ENCODE measurements at places on chromosomes 11 and 22.

DNA sequence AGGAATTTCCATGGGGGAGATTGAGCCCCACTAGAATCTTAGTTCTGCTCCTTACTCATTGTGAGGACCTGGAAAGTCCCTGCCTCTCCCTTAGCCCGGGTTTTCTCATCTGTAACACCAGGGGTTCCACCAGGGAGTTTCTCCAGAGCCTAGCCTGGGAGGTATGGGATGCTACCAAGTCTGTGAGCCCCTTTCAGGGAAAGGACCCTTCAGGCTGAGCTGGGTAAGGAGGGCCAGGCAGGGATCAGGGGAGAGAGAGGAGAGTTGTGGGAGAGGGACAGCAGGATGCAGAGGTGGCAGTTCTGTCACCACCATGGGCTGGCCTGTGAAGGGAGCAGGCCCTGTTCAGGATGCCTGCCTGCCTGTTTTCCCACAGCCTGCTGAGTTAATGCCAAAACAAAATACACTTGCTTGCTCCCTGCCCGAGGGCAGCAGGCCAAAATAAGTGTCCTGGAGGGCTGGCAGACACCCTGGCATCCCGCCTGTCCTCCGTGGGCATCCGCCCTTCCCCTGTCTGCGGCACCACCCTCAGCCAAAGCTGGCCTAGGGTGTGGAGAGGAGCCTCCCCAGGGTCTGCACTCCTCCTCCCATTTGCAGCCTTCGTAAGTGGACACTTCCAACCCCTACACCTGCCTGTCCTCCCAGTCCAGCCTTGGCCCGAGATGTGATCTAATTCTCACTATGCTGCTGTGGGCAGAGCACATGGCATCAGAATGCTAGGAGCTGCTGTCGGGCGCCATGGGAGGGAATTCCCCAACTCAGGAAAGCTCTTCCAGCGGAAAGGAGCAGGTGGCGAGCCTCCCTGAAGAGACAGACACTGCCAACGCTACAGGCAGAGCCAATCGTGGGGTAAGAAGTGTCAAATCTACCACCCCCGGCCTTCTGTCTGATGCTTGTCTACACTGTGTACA is 5.9 kb upstream of the FCHSD2 start:
- no peak for DNase-seq

- DNase-seq = no peak
Measured at GRCh38 chr11:99781074-99781473, 760.3 kb downstream of the CNTN5 start.

DNA sequence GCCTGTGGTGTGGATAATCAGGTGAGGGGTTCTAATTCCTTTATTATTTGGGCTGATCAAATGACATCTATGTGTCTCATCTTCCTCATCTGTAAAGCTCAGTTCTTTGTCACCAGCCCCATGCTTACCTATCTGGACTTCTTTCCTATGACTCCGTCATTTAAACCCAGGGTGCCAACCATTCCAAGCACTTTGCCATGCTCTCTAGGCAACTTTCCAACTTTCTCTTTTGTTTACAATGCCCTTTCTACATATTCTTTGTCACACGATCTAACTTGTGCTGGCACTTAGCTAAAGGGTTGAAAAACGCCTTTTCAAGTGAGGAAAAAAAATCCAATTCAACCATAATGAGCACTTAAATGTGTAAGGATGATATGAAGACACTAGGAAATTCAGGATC is 27.9 kb downstream of the EXPH5 start:
- no peak for DNase-seq

- DNase-seq = no peak
Measured at GRCh38 chr22:42596336-42596735, 18.3 kb downstream of the POLDIP3 start.

DNA sequence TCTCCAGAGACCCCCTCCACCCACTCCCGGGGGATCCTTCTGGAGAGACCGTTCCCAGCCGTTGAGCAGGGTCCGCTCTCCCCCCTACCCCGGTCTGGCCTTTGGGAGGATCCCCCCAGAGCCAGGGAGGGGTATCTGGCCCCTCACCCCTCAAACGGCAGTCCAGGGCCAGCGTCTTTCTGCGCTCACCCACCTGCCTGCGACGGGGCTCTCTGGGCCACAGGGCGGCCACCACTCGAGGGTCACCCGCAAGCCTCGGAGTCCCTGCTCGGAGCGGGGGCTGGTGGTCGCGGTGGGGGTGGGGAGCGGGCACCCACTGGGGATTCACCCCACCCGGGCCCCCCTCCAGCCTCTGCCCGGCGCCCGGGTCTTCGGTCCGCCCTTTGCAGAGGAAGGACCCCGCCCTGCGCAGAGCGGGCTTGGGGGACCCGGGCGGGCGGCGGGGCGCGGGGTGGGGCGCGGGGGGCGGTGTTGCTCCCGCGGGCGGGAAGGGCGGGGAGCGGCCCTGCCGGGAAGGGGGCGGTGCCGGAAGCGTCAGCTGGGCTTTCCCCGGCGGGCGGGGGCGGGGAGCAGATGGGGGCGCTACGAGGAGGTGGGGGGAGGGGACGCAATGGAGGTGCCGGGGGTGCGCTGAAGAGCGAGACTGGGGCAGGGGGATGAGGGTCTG is 16.6 kb downstream of the CRELD2 start:
- peak; percentile 91 for DNase-seq

- no peak for DNase-seq
Measured at GRCh38 chr11:2713094-2713493, 13.3 kb upstream of the KCNQ1OT1 start.

GRCh38 chr22:44365832-44366231 is 53.1 kb upstream of the SHISAL1 start:
- DNase-seq = no peak

GRCh38 chr11:32297611-32298011 is 137.7 kb downstream of the WT1 start:
- no peak for DNase-seq

DNA sequence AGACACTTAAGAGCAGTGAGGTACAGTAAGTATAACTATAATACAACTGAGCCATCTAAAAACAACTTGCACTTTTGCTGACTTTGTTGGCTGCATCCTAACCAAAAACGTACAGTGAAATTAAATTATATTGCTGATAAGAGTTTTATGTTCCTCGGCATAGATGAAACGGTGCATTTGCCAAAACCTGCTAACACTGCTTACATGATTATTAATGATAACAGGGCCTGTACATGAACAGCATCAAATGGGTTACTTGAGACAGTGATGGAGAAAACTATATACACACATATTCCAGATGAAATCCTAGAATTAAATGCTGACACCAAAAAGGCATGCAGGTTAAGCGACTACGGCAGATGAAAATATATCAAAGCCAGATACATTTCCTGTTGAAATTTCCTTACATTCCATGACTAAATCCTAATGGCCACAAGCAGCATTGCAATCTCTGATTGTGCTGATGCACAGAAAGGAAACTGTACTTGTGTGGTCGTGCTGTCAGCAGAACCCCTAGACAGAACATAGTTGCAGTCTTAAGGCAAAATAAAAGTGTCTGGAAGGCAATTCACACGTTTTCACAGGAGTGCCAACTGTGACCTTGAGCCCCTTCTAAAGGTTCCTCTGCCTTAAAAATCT is 143.9 kb downstream of the CADM1 start:
- DNase-seq = no peak

DNA sequence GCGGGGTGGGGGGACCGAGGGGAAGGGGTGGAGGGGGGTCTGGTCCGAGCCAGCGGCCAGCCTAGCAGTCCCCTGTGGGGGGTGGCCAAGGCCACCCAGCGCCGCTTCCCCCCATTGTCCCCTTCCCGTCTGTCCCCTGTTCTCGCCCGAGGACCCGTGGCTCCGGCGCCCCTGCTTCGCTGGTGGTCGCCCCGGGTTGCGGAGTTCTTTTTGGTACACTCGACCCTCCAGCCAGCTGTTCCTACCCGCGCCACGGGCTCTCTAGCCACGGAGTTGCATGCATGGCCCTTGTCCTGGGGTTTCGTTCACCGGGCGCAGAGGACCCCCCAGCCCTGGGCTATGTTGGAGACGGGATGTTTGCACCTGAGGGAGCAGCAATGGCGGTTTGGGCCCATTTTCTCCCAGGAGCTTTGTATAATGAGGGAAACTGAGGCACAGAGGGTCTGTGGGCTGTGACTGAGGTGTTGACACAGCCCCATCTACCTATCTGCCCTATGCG is 489 bp downstream of the RNF214 start:
- DNase-seq = no peak

- DNase-seq = no peak
Measured at GRCh38 chr11:124115782-124116616, 749 bp downstream of the VWA5A start.

- no peak for DNase-seq
Measured at GRCh38 chr22:17633217-17633997, 4.9 kb upstream of the ATP6V1E1 start.

GRCh38 chr11:112795142-112795815 is 165.9 kb upstream of the NCAM1 start:
- DNase-seq = no peak
